ENCODE measurements at places on chromosomes 6 and 20.

DNA sequence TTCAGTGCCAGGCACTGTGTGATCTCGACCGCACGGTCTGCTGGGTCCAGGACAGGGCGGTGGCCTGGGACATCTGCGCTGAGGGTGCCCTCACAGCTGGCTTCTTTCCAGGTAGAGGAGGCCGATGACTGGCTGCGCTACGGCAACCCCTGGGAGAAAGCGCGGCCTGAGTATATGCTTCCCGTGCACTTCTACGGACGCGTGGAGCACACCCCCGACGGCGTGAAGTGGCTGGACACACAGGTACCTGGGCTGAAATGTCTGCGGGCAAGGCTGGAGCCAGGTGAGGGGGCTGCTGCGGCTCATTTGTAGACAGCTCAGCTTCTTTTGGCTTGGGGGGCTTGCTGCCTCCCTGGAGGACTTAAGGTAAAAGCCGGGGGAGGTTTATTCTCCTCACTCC, 26.6 kb downstream of the PYGB start:
- no peak for DNase-seq

DNA sequence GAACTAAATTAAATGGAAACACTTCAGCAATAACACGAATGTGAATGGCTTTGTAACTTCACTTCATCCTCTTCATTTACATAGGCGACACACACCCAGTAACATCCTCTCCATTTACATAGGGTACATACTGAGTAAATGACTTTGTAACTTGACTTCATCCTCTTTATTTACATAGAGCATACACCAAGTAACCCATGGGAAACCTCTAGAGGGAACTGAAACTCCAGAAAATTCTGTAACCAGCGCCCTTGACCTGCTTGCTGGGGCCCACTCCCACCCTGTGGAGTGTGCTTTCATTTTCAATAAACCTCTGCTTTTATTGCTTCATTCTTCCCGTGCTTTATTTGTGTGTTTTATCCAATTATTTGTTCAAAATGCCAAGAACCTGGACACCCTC, 81.6 kb upstream of the OPRM1 start:
- no peak for DNase-seq

- no peak for DNase-seq
Observed at GRCh38 chr6:166057431-166057830, 110.2 kb downstream of the TBXT start.

- DNase-seq, result no peak
Observed at GRCh38 chr6:30062471-30063178, 1.6 kb downstream of the POLR1H start.

- DNase-seq, result no peak
Observed at GRCh38 chr6:162854734-162855191, 127.0 kb downstream of the PACRG start.

GRCh38 chr6:20198775-20199174, 13.5 kb downstream of the MBOAT1 start:
- no peak for DNase-seq

GRCh38 chr20:35616465-35617396, 1.1 kb downstream of the SPAG4 start:
- DNase-seq, result peak; percentile 61

DNA sequence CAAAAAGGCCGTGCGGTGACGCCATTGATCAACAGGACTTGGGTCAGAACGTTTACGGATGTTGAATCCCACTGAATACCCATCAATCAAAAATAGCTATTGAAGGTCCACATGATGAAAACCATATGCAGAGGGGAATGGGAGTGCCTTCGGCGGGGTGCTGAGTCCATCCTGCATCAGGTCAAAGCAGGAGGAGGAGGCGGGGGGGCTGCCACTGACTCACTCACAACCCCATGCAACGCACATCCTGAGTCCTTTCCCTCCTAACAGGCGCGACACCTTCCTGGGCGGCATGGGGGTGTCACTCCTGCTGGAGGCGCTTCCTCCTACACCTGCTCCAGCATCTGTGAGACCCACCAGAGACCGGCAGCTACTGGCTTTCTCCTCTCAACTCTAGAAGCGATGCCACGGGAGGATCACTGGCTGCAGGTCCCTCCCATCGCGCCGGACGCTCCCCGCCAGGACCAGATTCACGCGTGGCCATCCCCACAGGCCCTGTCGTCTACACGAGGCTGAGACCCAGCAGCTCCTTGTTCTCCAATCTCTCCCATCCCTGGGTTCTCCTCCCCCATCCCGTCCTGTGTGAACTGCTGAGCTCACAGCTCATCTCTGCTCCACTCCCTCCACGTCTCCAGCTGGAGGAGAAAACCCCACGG, 170.6 kb upstream of the THBS2 start:
- DNase-seq, result no peak

- DNase-seq, result no peak
Observed at GRCh38 chr6:134908906-134909516, 40.9 kb downstream of the ALDH8A1 start.
